ENCODE measurements at places on chromosomes 2 and 18.

- no peak for DNase-seq
These were observed 439.1 kb upstream of the GCFC2 start for GRCh38 chr2:76149846-76150245.

- DNase-seq: no peak
These were observed 76.9 kb downstream of the AAK1 start for GRCh38 chr2:69566669-69567068.

DNA sequence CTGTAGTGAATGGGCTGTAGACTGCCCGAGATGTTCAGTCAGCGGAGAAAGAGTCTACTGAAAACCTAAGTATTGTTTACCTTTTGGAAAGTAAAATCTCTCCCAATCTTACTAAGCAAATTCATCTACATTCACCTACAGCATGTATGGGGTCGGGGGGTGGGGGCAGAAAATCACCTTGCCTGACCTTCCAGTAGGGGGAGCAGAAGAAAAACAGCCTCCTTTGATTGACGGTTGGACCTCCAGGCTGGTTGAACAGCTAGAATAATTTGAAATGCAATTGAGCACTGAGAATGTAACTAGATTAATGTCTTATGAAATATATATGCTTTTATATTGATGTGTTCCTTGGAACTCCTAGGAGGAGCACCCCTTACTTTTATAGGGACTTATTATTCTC lies 10.0 kb downstream of the LRATD1 start:
- no peak for DNase-seq

- DNase-seq: no peak
These were observed 7.6 kb upstream of the BOK start for GRCh38 chr2:241550616-241551580.

GRCh38 chr2:152615177-152615576 lies 102.1 kb downstream of the PRPF40A start:
- DNase-seq: no peak

DNA sequence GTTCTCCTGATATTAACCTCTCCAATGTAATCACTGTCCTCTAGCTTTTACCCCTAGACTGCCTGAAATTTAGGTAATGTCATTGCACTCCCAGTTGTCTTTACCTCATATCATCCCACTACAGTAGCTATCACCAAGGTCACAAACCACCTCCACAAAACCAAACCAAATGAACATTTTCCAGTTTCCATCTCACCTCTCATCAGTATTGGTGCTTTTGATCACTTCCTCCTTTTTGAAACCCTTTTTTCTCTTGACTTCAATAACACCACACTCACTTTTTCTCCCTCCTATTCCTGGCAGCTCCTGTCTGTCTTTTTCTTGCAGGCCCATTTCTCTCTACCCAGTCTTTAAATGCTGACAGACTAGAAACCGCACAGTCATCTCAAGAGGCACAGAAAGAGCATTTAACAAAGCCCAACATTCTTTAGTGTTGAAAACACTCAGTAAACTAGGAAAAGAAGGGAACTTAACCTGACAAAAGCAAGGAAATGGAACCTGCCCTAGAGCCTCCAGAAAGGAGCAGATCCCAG lies 95.9 kb upstream of the SIX2 start:
- no peak for DNase-seq

DNA sequence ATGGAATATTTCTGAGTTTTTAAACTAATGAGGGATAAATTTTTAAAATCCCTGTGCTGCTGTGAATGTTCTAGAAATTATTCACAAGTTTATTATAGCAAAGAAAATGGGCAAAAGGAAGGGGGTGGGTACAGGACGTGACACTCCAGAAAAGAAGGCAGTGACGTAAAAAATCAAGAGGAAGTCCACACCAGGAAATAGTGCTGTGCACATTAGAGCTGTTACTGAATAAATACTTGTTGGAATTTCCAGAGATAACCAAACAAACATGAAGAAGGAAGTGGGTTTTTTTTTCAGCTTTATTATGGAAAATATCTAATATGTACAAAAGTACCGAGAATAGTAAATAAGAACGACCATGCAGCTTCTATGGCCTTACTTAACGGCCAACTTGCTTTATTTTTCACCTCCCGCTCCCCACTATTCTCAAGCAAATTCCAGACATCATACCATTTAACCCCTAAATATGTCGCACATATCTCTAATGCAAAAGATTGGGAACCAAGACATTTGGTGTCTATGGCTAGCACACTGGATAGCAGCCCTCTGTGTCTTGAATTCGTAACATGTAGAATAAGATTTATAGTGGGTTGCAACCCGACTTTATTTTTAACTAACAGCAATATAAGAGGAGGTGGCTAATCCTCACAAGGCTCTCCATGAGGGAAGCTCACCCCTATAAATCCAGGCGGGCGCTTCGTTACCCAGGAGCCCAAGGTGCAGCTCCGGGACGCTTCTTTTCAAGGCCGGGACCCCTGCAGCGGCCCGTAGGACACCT lies 580 bp upstream of the NDUFV2 start:
- DNase-seq: no peak
